ENCODE measurements at places on chromosomes 12 and 14.

GRCh38 chr14:72186523-72186922 lies 254.3 kb downstream of the RGS6 start:
- DNase-seq = no peak

DNA sequence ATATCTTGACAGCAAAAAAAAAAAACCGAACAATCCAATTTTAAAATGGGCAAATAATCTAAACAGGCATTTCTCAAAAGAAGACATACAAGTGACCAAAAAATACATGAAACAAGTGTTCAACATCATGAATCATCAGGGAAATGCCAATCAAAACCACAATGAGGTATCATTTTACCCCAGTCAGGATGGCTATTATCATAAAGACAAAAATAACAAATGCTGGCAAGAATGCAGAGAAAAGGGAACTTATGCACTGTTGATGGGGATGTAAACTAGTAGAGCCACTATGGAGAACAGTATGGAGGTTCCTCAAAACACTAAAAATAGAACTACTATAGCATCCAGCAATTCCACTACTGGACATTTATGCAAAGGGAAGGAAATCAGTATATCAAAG lies 448.2 kb downstream of the RGS6 start:
- no peak for DNase-seq

DNA sequence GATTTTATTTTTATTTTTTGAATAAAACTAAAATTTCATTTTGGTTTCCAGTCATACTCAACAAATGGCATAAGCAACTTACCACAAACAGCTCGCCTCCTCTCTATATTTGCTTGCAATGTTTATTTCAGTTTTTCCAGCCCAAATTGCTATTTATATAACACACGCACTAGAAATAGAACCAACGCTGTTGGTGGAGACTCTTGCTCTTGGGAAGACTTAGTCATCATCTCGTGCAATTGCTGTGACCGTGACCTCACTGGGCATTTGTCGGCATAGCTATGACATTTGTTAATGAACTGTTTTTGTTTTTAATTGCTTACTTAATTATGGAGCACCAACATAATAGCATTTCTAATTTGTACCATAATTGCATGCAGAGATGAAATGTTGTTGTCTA lies 153.1 kb upstream of the OTX2 start:
- no peak for DNase-seq

DNA sequence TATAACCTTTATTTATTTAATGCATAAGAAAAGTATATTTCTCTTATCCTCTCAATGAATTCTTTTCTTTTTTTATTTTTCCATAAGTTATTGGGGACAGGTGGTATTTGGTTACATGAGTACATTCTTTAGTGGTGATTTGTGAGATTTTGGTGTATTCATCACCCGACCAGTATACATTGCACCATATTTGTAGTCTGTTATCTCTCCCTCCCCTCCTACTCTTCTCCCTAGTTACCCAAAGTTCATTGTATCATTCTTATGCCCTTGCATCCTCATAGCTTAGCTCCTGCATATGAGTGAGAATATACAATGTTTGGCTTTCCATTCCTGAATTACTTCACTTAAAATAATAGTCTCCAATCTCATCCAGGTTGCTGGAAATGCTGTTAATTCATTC lies 1900.0 kb upstream of the SEL1L start:
- DNase-seq = no peak

DNA sequence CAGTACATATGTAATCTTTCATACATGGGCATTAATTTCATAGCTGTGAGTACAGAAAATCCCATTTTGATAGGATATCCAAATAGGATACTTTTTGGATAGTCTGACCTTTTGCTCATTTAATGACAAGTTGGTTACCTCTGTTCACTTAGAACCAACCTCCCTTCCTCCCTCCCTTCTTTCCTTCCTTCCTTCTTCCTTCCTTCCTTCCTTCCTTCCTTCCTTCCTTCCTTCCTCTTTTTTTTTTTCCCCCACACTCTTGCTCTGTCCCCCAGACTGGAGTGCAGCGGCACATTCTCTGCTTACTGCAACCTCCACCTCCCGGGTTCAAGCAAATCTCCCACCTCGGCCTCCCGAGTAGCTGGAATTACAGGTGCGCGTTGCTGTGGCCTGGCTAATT lies 162.9 kb downstream of the FUT8 start:
- DNase-seq = no peak

GRCh38 chr12:49536526-49537071 lies 2.2 kb upstream of the KCNH3 start:
- DNase-seq = no peak

GRCh38 chr14:99040052-99040451 lies 231.9 kb downstream of the BCL11B start:
- no peak for DNase-seq

DNA sequence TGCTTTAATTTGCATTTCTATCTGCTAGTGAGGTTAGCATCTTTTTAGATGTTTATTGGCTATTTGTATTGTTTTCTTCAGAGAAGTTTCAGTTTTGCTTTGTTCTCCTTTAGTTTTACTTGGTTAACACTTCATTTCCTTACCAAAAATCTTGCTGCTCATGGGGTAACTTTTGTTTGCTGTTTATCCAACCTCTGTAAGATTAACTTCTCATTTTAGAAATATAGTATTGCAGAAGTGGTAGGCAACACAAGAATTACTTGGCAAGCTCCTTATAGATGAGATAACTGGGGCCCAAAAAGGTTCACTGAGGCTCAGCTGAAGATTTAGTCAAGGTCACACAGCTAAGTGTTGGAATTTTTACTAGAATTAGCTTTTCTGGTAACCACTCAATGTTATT lies 40.5 kb downstream of the ALKBH1 start:
- no peak for DNase-seq

GRCh38 chr12:74918291-74918690 lies 291.3 kb downstream of the KCNC2 start:
- no peak for DNase-seq

- no peak for DNase-seq
These were observed 1.8 kb upstream of the CHST11 start for GRCh38 chr12:104454997-104455396.
